ENCODE measurements at places on chromosomes 1 and 21.

DNA sequence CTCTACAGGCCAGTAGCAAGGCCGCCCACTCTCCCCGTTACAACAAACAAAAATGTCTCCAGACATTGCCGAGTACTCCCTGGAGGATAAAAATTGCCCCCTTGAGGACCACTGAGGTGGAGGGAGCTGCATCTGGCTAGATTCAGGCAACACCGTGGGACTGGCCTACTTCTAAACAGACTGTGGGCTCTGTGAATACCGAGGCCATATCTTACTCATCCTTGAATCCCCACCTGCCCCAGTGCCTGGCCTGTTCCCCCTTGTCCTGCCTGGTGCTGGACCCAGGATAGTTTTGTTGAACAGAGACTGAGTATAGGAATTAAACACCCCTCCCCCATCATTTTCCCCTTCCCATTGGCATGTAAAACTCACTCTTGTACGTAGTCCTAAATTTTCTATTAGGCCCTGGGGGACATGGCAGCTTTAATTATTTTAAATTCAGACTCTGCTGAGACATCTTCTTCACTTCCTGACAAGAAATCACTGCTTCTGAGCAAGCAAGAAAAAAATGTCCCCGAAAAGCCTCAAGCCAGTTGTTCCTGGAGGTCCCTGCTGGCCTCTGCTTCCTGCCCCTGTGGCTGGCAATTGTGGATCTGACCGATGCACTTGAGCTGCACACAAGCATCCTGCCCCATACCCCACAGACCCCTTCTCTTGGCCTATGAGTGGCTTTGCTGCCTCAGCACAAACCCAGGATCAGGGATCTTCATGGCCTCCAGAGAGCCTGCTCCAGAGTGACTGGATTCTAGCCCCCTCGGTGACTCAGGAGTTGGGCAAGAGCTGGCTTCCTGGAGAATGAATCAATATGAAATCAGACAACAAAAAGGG, 111.0 kb downstream of the ACTL8 start:
- DNase-seq = peak; percentile 87

DNA sequence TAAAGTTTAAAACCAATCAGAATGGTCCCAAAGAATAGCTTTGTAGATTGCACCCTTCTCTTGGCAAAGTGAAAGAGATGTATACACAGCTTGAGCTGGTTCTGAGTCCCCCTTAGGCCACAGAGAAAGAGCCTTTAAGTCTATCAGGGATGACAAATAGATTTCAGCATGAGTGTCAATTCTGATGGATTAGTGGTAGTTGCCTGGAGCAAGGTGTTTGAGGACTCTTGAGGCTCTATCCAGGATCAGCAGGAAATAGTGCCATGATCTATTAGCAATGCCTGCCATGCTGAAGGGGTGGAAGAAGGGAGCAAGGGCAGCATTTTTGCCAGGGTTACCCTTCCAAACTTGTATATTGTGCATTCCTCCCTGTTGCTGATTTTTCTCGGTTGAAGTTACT, 116.6 kb downstream of the ATG4C start:
- no peak for DNase-seq

- DNase-seq = no peak
Measured at GRCh38 chr1:14567056-14567455, 31.4 kb upstream of the KAZN start.

DNA sequence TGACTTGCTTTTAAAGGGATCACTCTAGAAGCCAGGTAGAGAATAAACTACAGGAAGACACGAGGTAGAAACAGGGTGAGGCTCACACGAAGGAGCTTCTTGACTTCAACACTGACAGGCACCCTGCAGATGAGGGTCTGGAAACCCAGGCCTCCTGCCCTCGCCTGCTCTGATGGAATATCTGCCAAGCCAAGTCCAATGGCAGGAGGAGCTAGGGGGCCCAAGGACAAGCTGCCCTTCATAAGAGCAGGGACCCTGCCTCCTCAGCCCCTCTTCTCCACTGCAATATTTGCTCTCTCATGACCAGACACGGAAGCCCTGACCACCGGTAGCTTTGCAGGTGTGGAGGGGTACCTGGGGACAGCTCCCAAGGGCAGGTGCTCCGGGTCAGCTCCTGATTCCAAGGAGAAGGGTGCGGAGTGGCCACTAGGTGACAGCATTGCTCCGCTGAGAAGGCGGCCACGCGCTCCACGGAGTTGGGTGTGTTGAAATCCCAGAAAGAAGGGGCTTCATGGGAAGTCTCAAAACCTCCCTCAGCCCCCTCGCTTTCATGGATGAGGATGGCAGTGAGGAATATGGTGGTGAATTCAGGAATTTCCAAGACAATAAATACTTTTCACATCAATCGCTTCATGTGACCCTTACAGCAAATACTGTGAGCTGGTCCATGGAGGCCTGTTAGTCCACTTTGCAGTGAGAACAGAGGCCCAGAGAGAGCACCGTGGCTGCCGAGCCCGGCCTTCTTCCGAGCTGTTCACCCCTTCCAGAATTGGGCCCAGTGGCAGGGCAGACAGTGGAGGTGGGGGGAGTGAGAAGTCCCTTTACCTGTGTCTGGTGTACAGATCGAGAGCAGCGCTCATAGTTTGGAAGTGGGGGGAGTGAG, 33.2 kb upstream of the PAX7 start:
- DNase-seq = peak; percentile 5

DNA sequence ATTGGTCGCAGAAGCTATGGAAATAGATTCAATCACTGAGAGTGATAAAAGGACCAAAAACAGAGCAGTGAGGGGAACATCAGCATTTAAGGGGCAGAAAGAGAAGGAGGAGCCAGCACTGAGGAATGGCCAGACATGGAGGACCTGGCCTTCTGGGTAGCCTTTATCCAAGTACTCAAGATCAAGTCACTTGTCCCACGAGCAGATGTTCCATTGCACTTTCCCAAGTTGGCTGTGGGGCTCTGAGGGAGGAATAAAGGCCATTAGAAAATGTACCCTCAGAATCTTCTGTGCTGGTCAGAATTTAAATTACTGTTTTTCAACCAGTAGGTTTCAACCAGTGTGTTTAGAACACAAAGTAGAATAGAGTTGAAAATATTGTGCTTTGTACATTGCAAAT, 55.3 kb downstream of the GIPC2 start:
- DNase-seq = no peak

- no peak for DNase-seq
Measured at GRCh38 chr1:18495635-18496034, 14.9 kb downstream of the KLHDC7A start.

DNA sequence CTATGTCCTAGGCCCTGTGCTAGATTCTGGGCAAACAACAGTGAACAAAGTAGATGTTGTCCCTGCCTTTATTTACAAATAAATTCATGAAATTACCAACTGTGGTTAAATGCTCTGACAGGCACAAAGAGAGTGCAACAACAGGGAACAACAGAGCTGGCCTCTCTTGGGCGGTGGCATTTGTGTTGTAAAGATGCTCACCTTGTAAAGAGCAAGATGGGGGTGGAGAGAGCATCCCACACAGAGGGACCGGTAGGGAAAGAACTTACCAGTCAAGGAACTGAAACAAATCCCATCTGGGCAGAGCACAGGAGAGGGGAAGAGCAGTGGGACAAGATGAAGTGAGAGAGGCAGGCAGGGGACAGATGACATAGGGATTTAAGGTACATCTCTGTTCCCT, 21.6 kb upstream of the SLC22A15 start:
- DNase-seq = no peak

- no peak for DNase-seq
Measured at GRCh38 chr1:155062702-155063411, 683 bp upstream of the EFNA4 start.

DNA sequence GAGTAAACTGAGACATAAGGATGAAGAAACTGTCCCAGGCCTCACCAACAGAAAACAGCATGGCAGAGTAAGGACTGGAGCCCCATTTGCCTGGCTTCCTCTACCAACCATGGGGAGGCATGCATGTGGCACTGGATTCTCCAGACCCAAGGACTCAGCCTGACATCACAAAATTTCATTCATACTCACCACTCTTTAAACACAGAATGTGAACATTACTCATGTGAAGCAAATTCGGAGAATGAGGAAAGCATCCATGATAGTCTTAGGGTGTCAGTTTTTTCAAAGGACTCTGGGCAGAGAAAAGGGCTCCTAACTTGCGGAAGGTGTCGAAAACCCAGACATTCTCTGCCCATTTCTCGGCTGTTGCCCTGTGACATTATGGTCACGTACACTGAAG, 83.9 kb downstream of the PCNX2 start:
- no peak for DNase-seq

DNA sequence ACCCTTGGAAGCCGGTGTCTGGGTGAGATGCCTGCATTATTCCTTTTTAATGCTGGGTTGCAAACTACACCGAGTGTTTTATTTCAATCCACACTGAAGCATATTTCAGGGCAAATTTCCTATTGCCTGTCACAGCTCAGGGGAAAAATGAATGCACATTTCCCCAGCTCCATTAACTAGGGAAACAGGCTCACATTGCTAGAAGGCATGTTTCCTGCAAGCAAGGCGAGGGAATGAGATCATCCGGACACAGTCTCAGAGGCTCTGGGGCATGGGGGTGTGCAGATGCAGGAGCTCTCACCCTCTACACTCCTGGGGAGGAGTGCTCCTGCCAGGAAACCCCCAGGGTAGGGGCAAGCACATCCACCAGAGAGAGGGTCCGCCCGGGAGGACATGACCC, 24.6 kb downstream of the SYT2 start:
- DNase-seq = no peak

DNA sequence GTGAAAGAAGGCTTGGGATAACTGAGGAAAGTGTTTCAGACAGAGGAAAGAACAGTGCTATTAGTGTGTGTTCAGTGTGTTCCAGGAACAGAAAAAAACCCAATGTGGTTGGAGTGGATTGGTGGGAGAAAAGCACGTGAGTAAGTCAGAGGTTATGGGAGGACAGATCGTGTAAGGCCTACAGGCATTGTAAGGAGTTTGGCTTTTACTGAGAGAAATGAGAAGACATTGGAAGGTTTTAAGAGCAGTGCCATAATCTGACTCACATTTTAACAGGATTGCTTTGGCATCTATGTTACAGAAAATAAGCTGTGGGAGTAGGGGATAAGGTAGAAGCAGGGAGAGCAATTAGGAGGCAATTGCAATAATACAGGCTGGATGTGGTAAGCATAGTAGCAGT, 4.8 kb downstream of the ARPC5 start:
- DNase-seq = no peak

DNA sequence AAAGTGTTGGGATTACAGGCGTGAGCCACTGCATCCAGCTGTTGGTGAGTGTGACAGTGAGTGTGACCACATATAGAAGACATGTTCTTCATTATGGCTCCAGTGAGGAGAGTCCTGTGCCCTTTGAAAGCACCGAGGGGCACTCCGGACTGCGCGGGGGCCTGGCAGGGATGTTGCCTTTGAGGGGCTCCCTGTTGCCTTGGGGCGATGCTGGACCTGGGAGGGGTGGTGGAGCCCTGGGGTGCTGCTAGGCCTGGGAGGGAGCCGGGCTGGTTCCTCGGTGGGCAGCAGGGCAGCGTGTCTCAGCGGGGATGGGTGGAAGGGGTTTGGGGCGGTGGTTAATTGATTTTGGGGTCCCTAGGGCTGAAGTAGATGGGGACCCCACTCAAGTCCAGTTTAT, 25.5 kb downstream of the CFAP74 start:
- no peak for DNase-seq

GRCh38 chr1:27646676-27647075, 11.7 kb upstream of the FGR start:
- DNase-seq = no peak

- DNase-seq = no peak
Measured at GRCh38 chr1:53956308-53957168, 10.4 kb downstream of the LRRC42 start.

DNA sequence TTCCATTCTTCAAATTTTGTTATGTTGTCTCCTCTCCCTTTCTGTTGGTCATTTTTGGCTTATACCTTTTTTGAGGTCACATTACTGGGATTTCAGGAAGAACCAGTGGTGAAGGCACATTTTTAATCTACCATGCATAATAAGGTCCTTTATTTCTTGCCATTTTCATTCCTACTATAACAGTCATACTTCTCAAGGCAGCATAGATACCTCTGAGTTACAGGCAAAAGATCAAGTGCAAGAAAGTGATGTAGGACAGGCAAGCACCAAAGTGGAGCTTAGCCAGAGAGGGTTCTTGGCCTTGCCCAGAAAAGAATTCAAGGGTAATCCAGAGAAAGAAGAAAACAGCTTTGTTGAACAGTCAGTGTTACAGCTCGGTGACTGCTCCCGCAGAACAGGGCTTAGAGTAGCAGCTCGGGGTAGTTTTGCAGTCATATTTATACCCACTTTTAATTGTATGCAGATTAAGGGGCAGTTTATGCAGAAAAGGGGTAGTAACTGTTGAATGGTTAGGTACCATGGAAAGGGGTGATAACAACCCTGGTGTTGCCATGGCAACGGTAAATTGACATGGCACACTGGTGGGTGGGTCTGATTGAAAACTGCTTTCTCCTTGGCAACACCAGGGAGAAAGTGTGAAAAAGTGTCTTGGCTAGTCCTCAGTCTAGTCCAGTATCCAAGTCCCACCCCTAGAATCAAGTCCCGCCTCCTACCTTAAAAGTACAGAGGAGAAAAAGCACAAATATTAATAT, 39.6 kb upstream of the DOCK7 start:
- no peak for DNase-seq

DNA sequence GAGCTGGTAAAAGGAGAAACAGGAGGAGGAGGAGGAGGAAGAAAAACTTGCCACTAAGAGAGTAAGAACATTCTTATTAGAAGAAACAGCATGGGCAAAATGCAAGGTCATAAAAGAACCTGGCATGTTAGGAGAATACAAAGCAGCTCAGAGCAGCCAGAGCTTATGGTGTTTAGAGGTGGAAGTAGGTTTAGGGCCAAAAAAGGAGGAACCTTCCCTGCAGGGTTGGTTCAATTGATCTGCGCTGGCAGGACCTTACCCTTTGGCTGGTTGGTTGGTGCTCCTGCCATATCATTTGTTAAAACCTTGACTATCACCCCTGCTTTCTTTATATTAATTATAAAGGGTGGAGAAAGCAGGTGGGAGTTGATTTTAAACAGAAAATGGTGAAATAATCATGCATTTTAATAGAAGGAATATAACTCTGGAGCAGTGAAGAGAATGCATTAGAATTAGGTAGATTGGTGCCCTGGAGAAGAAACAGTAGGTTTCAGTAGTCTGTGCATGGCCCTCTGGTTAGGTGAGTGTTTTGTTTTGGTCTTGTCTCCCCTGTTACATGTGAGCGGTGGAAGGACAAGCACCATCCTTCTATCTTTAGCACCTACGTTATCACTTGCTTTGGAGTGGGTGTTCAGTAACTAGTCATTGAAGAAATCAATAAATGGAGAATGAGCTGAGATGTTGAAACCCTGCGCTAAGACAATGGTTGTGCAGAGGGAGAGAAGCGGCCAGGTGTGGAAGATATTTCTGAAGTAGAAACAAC, 110.4 kb upstream of the NGF start:
- no peak for DNase-seq

DNA sequence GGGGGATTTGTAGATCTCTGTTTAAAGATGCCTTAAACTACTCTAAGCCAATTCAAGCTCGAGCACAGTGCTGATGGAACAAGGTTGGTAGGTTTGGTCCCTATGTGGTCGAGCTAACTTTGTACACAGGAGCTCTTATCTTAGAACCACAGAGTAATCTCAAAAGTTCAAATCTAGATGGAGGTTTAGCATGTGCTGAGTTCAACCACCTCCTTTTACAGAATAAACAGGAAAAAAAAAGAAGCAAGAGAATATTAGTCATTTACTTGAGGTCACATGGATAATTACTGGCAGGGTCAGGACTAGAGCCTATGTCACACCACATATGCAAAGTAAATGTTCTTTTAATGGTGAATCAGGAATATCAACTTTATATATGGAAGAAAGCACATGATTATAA, 86.2 kb downstream of the DTL start:
- DNase-seq = no peak

Measured in amniotic stem cell (primary cell).